ENCODE measurements at places on chromosomes 5 and 9.

GRCh38 chr9:110036286-110036685 is 171.7 kb downstream of the C9orf152 start:
- DNase-seq = no peak

DNA sequence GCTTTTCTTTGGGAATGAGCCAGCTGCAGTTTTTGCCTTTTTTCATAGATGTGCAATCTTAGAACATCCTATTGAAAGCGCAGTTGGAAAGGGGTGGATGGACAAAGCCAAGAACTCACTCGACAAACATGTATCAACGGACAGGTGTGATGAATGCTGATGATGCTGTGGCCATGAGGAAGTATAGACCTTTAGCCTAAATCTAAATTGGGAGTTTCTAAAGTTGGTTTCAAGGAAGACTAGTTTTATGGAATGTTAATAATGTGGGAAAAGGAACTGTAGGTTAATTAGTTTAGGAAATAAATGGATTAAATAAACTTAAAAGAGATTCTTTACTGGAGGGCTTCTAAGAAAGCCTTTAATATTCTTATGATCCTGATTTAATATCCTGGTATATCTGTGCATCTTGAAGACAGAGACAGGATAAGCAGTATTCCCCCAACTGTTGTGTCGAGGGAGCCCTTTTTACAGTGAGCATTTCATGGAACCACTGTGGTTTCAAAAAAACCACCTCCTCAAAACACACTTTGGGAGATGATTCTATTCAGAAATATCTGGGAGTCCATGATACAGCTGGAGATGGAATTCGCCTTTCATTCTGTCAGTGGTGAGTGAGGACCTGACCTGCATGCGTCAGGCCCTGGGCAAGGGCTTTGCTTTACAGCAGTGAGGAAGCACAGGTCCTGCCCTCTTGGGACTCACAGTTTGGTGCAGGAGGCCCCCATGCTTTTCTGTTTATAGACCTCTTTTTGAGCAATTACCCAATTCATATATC is 82.6 kb downstream of the AOPEP start:
- DNase-seq = no peak

GRCh38 chr9:20404192-20404813 is 218.0 kb downstream of the MLLT3 start:
- DNase-seq = no peak

DNA sequence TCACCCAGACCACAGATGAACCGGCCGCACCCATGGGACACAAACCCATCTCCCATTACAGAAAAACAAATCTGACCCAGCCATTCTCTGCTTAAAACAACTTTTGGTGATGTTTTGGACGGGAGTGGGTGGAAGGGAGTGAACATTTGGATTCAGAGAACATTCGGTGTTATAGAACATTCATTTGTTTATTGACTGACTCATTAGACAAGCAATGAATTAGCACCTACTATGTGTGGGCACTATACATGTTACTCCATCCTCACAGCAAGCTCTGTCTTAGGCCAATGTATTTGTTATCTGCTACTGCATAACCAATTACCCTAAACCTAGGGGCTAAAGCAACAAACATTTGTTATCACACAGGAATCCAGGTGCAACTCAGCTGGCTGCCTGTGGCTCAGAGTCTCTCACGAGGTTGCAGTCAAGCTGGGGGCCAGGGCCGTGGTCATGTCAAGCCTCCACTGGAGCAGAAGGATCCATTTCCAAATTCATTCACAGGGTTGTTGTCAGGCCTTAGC is 5.1 kb upstream of the ERGIC1 start:
- no peak for DNase-seq

GRCh38 chr5:117803533-117803932 is 1184.8 kb downstream of the DTWD2 start:
- DNase-seq = no peak

DNA sequence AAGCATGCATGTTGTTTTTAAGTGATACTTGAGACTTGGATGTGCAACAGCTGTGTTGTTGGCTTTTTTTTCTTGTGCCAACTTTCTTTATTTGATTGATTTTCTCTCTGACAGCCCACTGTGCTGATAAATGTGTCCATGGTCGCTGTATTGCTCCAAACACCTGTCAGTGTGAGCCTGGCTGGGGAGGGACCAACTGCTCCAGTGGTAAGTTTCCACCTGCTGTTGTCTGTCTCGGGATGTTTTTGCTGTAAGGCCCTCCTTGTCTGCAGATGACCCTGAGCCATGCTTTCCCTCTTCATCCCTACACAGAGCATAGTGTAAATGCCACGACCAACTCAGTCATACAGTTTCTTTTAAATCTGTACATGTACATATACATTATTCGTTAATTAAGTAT is 79.2 kb downstream of the MEGF10 start:
- no peak for DNase-seq

- DNase-seq = no peak
Observed at GRCh38 chr9:26684029-26684428, 208.6 kb downstream of the CAAP1 start.

GRCh38 chr9:26292943-26293342 is 599.7 kb downstream of the CAAP1 start:
- DNase-seq = no peak

GRCh38 chr9:20137425-20137824 is 348.6 kb upstream of the SLC24A2 start:
- no peak for DNase-seq

- no peak for DNase-seq
Observed at GRCh38 chr5:96197347-96197746, 235.7 kb upstream of the ELL2 start.

GRCh38 chr5:10376544-10376943 is 23.0 kb downstream of the MARCHF6 start:
- no peak for DNase-seq

GRCh38 chr9:123562844-123563346 is 206.9 kb downstream of the CRB2 start:
- DNase-seq = no peak

DNA sequence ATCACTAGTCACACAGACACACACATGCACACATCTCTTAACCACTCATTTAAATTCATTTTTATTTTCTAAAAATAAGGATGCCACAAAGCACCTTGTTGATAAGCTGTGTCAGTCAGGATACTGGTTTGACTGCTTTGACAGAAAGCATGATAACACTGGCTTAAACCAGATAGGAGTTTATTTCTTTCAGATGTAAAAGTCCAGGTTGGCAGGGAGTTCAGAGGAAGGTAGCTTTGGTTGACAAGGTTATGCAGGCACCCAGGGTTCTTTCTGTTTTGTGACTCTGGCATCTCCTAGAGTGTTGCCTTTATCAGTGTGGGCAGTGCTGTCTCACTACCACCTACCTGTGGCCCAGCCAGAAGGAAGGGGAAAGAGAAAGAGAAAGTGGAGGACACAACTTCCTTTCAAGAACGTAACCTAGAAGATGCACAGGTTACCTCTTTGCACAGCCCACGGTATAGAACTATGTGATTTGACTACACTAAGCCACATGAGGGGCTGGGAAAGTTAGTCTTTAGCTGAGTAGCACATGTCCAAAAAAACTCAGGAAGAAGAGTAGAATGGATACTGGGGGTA is 334.7 kb downstream of the OSTF1 start:
- no peak for DNase-seq

- no peak for DNase-seq
Observed at GRCh38 chr5:178323961-178324360, 91.4 kb upstream of the PHYKPL start.

DNA sequence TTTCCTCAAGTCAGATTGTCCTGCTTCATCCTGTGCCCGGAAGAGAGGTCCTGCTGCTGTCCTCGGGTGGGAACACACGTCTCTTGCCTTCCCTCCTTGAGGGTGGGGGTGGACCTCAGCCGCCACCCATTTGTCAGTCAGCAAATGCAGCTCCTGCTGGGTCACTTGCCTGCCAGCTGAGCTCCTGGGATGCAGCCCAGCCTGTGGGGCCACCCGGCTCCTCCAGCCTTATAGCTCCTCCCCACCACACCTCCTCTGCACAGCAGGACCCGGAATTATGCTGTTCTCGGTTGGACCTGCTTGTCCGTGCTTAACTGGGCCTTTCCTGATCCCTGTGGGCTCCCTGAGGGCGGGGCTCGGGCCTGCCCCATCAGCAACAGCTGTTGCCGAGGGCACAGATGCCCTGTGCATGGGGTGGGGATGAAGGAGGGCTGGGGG is 52.7 kb downstream of the RXRA start:
- DNase-seq = no peak

- no peak for DNase-seq
Observed at GRCh38 chr5:117380316-117380715, 805.7 kb upstream of the SEMA6A start.

GRCh38 chr9:20512636-20513035 is 109.7 kb downstream of the MLLT3 start:
- DNase-seq = no peak

DNA sequence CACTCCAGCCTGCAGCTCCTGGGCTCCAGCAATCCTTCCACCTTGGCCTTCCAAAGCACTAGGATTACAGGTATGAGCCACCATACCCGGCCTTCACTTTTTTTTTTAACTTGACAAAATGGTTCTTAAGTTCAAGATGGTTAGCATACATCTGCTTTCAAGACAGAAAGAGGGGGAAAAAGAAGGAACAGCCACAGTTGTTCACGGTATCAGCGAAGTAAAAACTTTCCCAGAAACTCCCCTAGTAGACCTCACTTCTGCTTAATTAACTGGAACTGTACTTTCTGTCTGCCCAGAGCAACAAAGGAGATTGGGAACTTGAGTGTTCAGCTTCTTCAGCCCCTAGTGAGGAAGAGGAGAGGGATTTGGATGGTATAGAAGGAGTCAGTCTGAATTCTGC is 116.7 kb downstream of the UGCG start:
- DNase-seq = no peak

DNA sequence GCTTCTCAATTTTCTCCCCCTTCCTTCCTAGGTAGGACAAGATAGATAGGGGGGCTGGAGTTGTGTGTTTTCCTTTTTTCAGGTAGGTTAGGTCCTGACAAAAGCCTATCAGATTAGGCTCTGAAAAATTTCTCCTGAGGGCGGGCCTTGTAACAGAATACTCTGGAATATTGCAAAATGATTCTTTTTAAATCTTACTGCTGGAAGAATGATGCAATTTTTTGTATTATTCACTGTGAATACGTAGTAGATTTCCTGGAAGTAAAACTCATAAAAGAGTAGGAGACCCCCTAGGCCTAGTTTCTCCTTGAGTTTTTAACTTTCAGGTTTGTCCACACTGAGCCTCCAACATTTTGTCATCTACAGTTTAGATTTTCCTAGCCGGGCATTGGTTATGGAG is 1701.8 kb downstream of the EFNA5 start:
- DNase-seq = no peak

DNA sequence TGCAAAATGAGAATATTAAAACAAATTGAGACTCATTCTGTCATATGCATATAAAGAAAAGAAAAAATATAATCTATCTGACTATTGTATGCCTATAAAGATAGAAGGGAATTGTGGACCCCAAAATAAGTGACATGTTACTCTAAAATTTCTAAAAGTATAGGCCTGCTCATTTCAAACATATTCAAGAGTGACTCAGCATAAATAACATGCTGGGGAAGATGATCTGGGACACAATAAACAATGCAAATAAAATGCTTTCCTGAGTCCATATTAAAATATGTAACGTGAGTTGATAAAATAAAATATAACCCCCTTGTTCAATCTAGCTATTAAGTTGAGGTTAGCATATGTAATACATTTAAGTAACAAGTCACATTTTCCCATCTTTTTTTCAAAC is 882.0 kb upstream of the EDIL3 start:
- DNase-seq = no peak

GRCh38 chr5:32678472-32678871 is 32.6 kb upstream of the NPR3 start:
- no peak for DNase-seq

DNA sequence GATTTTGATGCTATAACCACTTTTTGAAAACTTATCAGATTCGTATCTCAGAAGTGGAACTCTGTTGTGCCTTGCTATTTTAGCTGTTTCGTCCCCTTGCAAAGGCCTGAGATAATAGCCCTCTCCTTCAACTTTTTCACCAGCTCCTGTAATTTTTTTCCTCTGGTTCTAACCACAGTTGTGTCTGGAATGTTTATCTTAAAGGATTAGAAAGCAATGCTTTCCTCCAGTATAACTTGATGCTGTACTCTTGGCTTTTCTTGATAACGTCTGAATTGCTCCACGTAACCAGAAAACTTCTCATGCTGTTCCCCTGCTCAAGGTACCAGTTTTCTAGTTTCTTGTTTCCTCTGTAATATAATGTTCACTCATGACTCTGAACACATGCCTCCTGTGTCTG is 209.4 kb downstream of the DTWD2 start:
- DNase-seq = no peak

DNA sequence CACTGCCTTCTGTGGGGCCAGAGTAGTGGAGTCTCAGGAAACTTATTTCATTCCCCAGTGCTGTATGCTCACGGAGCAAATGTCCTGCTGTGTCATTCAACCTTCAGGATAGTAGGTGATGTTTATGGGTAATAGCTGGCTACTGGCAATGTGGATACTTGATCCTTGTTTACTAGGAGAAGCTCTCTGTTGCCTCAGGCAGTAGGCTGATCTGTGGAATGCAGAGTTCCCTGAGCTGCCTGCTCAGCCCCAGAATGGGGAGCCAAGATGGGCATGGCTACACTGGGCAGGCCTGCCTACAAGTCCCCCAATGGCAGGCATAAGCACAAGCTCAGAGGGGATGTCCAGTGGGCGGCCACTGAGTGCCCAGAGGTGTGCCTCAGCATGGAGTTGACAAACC is 323.1 kb upstream of the KCNN2 start:
- DNase-seq = no peak

- no peak for DNase-seq
Observed at GRCh38 chr5:32098291-32098690, 75.8 kb downstream of the GOLPH3 start.

GRCh38 chr9:101592788-101593187 is 2.0 kb downstream of the PPP3R2 start:
- DNase-seq = no peak

- no peak for DNase-seq
Observed at GRCh38 chr9:120733190-120733589, 18.9 kb upstream of the MEGF9 start.

DNA sequence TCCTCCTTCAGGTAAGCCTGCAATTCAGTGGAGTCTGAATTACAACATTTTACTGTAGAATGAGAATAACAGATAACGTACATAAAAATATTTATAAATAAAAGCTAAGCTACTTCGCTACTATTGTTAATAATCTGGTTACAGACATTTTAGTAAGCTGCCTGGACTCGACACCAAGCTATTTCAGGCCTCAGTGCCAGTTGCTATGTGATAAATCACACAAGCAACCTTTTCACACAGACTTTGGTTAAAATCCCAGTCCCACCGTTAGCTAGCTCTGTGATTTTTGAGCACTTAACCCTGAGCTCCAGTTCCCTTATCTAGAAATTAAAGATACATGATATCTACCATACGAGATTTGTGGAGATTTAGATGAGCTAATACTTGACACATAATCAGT is 99.9 kb downstream of the RFK start:
- DNase-seq = no peak

Measured in activated CD4-positive, alpha-beta memory T cell treated with anti-CD3 and anti-CD28 coated beads, Interleukin-2, amount 10 ng/mL, durations not matched to agents 7 days and 5 days (primary cell).